ENCODE measurements at places on chromosomes 16 and 17.

- no peak for DNase-seq
Measured at GRCh38 chr16:1651094-1651973, 26.7 kb upstream of the JPT2 start.

DNA sequence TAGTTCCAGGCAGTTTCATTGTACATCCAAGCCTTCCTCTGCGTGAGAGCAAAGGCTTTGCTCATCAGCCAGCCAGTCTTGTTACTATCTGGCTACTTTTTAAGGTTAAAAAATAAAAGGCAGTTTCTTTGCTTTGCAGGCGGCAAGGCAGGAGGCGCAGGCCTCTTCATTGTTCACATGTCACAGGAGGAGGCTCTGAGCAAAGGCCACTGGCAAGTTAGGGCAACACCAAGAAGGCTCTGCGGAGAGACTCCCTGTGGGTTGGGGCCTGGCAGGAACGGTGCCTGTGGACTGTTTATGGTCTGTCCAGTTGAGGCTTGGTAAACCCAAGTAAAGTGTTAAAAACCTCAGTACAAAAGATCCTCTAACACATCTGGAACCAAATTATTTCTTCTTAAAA, 3.9 kb upstream of the NT5C start:
- DNase-seq: no peak

GRCh38 chr17:21214777-21215541, 998 bp upstream of the TMEM11 start:
- no peak for DNase-seq

DNA sequence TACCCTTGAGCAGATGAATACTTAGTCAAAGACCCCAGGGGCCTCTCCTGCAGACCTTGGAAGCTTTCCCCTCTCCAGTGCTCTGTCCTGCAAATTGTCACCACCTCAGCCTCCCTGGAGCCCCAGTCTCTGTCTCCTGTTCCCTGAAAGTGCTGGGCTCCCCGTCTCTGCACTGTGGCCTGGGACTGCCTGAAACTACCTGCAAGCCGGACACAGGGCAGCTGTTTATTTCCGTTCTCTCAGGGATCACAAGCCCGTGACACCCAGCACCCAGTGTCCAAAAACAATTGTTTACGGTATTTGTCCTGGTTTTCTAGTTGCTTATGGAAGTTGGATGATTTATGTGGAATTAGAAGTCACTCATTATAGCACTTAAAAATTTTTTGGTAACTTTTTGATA, 81.6 kb upstream of the CHMP6 start:
- DNase-seq: no peak

DNA sequence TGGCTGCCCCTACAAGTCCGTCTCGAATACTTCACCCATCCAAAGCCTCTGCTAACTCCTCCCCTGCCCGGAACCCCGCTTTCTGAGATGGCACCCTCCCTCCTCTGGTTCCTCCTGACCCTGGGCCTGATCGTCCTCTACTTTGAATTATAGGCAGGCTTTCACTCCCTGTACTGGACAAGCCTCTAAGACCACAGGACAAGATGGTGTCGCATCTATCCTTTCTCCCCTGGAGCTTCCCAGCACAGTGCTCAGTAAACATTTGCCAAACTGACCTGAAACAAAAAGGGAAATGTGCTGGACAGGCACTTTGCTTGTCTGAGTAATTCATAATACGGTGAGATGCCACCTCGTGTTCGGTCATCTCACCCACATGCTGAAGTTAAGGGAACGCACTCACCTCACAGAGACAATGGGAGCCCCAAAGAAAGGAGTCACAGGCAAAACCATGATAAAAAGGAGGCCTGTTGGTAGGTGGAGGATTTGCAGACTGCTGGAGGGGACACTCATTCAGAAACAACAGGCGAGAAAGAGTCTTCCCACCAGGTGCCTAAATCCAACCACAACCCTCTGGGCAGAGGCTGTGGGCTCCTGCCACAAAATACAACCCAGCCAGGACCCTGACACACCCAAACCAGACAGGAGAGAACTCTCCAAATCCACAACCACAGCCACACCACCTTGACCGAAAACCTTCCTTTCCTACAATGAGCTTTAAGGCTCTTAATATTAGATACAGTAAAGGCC, 28.2 kb downstream of the SNN start:
- no peak for DNase-seq

- no peak for DNase-seq
Measured at GRCh38 chr17:52336796-52337195, 178.3 kb upstream of the CA10 start.

GRCh38 chr16:69838489-69838888, 76.4 kb downstream of the WWP2 start:
- DNase-seq: no peak

GRCh38 chr17:71791311-71791710, 329.5 kb upstream of the SOX9 start:
- no peak for DNase-seq

GRCh38 chr16:53937161-53937880, 233.4 kb downstream of the FTO start:
- no peak for DNase-seq

- DNase-seq: no peak
Measured at GRCh38 chr17:2962729-2963128, 100.7 kb downstream of the OR1D5 start.

GRCh38 chr17:35764123-35764991, 3.7 kb downstream of the C17orf50 start:
- DNase-seq: peak; percentile 89

DNA sequence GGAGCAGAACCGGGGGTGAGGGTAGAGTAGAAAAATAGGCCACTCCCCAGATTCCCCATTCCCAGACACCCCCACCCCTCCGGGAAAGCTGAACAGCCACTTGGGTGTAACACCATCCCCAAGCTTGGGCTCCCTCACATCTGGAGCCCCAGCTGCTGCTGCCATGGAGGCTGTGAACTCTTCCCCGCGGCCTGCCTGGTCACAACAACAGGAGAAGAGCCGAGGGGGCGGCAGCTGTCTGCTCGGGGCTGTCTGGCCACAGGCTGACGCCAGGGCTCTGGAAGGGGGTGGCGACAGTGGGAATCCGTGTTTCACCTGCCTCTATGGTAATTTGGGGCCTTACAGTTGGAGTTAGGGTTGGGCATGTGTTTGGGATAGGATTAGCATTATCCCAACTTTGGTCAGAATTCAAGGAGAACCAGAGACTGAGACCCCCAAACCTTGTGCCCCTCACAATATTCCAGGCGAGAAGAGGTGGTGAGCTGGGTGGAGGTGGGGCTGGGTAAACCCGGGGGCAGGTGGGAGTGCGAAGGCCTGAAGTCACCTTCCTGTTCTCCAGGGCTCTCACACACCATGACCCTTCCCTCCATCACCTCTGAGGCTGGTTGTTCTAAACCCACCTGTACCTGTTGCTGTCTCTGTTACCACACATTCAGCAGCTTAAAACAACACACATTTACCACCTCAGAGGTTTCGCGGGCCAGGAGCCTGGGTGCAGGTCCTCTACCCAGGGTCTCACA, 29.7 kb upstream of the NXPH3 start:
- no peak for DNase-seq

DNA sequence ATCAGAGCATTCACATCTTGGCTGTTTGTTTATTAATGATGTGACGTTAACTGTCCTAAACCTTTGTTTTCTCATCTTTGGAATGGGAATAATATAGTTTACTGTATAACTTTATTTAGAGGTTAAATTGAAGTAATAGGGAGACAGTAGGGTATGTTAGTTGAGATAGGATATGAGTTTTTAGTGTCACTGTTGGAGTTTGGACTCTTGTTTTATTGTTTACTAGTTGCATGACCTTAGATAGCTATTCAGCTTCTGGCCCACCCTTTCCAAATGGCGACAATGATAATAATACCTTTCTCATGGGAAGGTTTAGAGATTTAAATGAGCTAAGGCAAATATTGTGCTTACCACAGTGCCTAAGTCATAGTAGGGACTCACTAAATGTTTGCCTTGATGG, 28.2 kb upstream of the CDC6 start:
- no peak for DNase-seq

DNA sequence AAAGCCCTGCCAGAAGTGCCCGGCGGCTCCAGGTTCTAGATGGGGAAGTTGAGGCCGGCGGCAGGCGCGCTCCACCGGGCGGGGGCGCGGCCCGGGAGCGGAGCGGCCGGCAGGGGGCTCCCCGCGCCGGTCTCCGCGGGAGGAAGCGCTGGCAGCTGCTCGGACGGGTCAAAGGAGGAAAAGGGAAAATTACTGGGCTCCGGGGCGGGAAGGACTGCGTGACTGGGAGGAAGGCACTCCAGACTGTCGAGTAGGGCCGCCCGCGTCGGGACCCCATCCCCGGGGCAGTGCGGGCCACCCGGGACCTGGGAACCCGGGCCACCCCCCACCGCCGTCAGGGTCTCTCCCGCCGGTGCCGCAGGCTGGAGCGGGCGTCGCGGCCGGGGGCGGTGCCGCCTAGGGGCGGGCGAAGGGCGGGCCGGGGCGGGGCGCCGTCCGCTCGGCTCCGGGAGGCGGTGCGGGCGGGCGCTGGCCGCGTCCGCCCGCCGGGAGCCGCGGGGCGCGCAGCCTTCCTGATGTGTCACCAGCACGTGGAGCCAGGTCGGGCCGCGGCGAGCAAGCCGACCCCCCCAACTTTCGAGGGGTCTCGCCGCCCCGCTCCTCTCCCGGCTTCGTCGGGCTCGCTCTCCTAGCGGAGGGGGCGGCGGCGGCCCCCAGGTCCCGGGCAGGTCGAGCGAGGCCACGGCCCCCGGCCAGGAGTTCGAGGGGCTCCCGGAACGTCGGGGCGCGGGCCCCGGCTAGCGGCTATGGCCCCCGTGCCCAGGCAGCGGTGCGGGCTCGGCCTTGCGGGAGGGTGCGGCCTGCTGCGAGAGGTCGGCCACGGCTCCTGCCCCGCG, 167.5 kb downstream of the RAB11FIP4 start:
- peak; percentile 49 for DNase-seq

- DNase-seq: no peak
Measured at GRCh38 chr16:47486856-47487255, 25.7 kb downstream of the PHKB start.

- DNase-seq: no peak
Measured at GRCh38 chr16:595942-596735, 6.3 kb downstream of the RAB40C start.

DNA sequence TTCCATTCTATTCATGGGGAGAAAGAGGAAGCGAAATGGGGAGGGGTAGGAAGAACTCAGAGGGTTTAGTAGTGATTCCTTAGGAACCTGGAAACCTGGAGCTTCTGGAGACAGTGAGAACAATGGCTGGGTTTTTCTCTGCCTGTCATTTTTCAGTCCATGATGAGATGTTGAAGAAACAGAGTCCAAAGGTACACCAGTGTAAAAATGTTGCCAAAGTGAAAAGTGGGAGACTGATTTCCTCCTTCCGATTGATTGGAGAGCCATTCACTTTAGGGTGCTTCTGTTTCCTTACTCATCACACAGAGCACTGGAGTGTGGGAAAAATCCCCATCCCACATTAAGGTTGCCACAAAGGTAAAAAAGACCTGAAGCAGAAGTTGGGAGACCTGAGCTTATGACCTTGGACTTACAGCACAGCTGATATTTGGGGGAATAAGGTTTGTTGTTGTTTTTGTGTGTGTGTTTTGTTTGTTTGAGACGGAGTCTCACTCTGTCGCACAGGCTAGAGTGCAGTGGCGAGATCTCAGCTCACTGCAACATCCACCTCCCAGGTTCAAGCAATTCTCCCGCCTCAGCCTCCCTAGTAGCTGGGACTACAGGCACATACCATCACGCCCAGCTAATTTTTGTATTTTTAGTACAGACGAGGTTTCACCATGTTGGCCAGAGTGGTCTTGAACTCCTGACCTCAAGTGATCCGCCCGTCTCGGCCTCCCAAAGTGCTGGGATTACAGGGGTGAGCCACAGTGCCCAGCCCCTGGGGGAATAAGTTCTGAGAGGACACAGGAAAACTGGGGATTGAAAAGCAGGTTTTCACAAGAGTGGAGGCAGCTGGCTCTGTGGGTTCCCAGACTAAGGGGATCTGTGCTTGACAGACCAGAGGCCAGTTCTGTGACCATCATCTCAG, 1.4 kb upstream of the DHX8 start:
- no peak for DNase-seq

DNA sequence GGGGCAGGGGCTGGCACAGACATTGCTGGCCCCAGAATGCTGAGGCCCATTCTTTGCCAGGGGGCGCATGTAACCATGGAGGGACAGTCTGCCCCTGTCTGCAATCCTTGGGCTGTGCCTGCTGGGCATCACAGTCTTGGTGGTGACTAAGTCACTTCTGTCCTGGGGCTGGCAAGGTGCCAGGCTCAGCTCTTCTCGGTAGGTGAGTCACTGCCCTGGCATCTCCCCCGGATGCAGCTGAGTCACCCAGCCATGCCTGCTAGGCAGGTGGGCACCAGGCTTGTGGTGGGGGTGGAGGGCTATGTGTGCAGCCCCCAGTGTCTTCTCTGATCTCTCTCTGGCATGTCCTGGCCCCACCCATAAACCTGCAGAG, 5.6 kb downstream of the RARA start:
- DNase-seq: peak; percentile 96
